Body of pancreas (tissue), 4 donors: ENCODE measurements at places on chromosomes 1 and 21.

DNA sequence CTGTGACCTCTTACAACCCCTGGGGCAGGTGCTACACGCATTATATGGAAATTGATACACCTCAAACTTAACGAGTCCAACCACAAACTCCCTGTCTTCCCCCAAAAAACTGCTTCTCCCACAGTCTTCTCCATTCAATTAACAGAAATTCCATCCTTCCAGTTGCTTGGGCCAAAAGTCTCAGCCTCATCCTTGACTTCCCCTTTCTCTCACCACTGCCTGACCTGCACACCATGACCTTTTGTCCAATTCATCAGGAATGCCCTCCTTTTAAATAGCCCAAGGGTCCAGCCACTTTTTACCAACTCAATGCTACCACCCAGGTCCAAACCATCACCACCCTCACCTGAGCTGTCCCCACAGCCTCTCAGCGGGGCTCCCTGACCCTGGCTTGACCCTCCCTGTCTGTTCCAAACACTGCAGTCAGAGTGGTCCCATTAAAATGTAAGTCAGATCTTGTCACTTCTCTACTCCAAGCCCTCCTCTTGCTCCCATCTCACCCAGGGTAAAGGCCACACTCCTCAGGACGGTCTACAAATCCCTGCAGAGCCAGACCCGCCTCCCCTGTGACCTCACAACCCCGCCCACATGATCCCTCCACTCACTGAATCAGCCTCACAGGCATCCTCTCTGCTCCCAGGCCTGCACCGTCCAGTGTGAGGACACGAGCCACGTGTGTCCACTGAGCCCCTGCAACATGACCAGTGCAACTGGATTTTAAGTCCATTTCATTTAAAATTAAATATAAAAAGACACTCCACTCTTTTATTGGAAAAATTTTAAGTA, 18.5 kb downstream of the KCNN3 start:
- no peak for DNase-seq

DNA sequence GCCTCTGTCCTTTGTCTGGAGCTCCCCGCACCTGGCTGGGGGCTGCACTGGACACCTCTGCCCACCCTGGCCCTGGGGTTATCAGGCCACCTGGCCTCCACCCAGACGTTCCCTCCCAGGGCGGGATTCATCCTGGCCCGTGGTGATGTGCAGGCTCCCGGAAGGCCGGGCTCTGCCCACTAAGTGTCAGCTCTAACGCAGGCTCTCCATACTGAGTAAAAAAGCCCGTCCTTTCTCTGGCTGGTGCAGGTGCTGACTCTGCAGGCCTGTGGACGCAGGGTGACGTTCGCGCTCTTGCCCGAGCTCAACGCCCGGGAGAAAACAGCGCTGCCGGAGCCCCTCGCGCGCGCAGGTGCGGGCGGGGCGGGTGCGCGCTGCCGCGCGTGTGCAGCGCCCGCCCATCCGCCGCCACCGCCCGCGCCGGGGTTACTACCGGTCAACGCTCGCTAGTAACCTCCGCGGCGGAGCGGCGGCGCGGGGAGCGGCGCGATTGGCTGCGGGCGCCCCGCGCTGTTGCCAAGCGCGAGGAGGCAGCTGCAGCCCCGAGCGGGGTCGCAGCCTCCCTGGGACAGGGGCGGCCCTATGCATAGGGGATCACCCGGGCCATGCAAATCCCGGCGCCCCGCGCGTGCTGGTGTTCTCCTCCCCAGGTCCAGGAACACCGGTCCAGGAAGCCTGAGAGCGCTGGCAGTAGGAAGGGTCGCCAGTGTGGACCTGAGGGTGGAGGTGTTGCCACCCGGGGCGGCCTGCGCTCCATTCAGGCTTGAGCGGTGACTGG, 15.7 kb downstream of the ABCG1 start:
- DNase-seq, result peak; percentile 64

GRCh38 chr1:87594736-87595383, 266.2 kb downstream of the LMO4 start:
- no peak for DNase-seq

- no peak for DNase-seq
These were observed 16.3 kb upstream of the PIGC start for GRCh38 chr1:172460177-172460576.

GRCh38 chr1:211830328-211831142, at the start of gene LPGAT1:
Gene LPGAT1, minus strand, starts transcription at chr1:211830763. Its CDS starts 1,467 bp downstream, at chr1:211829296.
- peak; percentile 87 for DNase-seq

GRCh38 chr1:30898031-30898815, 10.3 kb downstream of the SDC3 start:
- DNase-seq, result no peak

DNA sequence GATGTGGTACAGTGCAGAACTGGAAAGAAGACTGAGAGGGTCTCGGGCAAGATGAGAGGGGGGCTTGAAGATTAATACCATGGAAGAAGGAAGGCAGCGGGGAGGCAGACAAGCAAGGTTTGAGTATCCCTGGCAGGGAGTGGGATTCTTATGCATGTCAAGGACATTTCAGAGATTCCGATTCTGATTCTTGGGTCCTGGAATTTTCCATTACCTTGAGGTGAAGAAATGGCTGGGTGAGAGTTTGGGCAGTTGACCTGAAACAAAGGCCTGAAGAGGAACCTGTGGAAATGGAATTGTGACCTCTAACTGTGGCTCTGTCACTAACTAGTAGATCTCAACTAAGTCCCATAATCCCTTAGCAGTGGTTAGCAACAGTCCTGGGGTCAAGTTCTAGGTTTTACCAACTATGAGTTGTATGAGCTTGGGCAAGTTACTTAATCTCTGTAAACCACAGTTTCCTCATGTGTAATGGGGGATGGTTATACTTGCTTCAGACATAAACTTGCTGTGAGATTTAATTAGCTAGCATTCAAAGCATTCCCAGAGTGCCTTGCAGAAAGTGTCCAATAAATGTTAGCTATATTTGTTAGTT, 8.6 kb upstream of the ACTN2 start:
- DNase-seq, result no peak

DNA sequence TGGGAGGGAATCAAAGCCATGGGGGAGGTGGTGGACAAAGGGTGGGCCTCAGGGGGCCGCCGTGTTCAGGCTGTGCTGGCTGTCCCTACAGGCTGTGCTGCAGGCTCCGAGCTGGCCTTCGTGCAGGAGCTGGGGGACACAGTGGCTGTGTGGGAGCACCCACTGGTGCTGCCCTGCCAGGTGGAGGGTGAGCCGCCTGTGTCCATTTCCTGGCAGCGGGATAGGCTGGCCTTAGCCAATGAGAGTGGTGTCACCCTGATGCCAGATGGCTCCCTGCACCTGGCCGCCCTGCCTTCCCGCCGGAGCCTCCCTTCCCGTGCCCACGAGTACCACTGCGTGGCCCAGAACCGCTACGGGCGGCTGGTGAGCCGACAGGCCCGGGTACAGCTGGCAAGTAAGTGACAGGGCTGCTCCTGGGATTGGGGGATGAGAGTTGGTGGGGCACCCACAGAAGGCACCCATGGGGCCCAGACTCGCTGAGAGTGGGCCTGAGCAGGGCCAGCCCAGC, 20.2 kb downstream of the SLC27A3 start:
- no peak for DNase-seq

GRCh38 chr1:15618077-15618654, 908 bp downstream of the DDI2 start:
- DNase-seq, result peak; percentile 39

DNA sequence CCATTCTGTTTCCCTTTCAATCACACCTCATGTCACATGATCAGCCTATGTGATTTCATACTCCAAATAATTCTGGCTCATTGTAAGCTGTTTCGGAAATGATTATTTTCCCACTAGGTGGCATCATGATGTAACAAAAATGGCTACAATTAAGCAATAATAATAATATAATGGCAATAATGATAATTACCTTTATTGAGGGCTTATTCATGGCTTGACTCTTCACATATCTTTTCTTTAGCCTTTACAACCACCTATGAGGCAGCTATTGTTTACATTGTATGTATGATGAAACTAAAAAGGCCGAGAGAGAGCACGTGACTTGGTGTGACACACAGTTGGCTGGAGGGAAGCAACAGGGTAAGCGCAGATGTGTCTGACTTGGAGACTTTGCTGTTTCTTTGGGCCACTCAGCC, 12.5 kb upstream of the KPRP start:
- DNase-seq, result no peak
